Activated T-cell treated with anti-CD3 and anti-CD28 coated beads for 1 hour (primary cell): ENCODE measurements at places on chromosomes 1 and 21.

- no peak for DNase-seq
These were observed 452.6 kb upstream of the CAMK1G start for GRCh38 chr1:209130886-209131285.

- no peak for DNase-seq
These were observed 26.3 kb downstream of the ADAMTS1 start for GRCh38 chr21:26818906-26819305.

- no peak for DNase-seq
These were observed 47.5 kb upstream of the ITPKB start for GRCh38 chr1:226786550-226786949.

DNA sequence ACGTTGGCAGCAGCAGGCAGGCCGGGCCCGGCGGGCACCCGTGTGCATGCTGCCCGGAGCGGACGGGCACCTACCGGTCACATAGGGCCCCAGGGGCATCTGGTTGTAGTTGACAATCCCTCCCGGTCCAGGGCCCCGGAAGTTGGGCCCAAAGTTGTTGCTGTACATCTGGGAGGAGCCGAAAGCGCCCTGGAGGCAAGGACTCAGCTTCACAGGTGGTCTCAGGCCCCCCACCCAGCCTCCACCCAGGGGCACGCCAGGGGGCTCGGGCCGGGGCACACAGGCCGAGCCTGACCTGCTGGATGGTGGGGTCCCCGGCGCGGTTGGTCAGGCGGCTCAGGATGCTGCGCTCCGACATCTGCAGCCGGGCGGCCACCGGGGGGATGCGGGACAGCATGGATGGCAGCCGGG lies 60.6 kb downstream of the KCNAB2 start:
- DNase-seq = no peak

DNA sequence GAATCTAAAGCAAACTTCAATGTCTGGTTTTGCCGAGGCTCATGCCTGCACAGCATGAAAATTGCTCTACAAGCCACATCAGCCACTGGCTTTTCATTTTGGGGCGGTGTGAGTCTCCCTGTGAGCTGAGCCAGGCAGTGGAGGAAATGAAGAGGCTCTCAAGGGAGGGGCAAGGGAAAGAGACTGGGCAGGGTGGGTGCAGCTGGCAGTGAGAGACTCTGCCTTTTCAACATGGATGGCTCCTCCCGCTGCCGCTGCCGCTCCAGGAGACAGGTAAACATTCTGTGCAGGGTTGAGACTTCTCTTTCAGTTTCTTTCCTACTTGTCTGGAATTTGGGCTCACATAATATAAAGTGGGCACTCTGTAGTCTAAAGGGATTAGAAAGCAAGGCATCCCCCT lies 11.3 kb upstream of the CTSE start:
- DNase-seq = no peak

- DNase-seq = no peak
These were observed 608 bp upstream of the MX2 start for GRCh38 chr21:41361053-41361785.

DNA sequence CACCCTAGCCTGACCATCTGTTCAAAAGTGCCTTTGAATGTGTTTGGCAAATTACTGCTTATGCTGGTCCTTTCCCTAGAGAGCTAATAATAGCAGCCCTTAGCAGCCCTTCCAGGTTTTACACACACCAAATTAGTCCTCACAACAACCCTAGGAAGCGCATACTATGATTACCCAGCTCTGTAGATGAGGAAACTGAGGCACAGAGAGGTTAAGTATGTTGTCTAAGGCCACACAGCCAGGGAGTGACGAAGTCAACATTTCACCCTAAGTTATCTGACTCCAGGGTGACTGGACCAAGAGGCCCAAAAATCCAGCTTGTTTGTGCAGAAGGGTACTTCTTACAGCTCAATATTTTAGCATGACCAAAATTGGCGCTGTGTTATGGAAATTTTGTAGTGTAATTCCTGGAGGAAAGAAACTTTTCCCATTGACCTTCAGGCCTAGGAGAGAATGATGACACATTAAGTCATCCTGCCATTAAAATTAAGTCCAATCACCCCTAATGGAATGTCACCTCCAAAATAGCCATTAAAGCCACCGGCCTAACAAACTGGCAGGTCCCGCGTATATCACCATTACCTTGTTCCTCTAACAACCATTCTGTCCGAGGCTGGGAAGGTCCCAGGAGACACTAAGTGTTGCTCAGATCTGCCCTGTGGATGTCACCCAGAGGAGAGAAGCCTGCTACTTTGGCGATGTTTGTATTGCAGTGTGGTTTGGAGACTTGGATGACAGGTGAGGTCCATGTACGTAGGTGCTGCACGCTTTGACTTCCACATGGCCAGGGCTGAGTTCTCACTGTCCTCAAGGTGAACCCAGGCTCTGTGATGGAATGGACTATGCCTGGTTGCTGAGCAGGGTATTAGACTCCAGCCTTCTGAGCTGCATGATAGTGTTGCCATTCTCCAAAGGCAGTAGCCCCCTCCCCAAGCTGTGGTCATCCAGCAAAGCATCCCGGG lies 258.3 kb downstream of the TOMM20 start:
- DNase-seq = no peak

DNA sequence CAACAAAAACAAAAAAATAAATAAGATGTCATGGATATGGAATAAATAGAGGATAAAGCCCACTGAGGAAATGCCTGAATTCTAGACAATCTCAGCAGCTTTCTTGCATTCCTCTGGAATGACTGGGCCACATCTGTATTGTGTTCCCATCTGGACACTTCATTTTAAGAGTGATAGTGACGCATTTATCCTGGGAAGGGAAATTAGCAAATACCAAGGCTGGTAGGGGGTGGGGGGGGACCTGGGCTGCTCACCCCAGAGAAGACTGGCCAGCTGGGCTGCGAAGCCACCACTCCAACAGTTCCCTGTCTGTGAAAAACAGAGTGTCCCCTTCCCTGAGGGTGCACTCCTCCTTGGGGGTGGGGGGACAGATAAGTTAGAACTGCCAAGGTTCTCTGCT lies 106.3 kb downstream of the HIVEP3 start:
- no peak for DNase-seq

GRCh38 chr1:41661428-41662060 lies 177.1 kb upstream of the EDN2 start:
- no peak for DNase-seq

- DNase-seq = peak; percentile 54
These were observed at the start of gene ETS2 for GRCh38 chr21:38805328-38806152. TSS of gene ETS2 (plus strand) at chr21:38805929. CDS start at chr21:38810035, 4,106 bp downstream.

GRCh38 chr1:119635811-119636390 lies 12.2 kb downstream of the ZNF697 start:
- no peak for DNase-seq

DNA sequence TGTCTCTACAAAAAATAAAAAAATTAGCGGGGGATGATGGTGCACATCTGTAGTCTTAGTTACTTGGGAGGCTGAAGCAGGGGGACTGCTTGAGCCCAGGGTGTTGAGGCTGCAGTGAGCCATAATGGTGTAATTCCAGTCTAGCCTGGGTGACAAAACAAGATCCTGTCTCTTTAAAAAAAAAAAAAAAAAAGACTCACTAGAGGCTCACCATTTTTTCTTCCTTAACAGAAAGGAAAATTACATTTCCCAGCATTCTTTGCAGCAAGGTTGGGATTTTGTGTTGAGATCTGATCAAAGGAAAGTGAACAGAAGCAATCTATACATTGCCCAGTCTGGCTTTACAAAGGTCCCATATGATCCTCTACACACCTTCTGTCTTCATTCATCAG lies 21.5 kb downstream of the GFI1 start:
- no peak for DNase-seq

- DNase-seq = no peak
These were observed 456.1 kb downstream of the AJAP1 start for GRCh38 chr1:5110508-5110907.

GRCh38 chr1:177600936-177601335 lies 368.9 kb downstream of the SEC16B start:
- no peak for DNase-seq

GRCh38 chr1:171751221-171751620 lies 9.4 kb upstream of the VAMP4 start:
- no peak for DNase-seq

GRCh38 chr1:3702528-3702927 lies 49.7 kb upstream of the CCDC27 start:
- no peak for DNase-seq

DNA sequence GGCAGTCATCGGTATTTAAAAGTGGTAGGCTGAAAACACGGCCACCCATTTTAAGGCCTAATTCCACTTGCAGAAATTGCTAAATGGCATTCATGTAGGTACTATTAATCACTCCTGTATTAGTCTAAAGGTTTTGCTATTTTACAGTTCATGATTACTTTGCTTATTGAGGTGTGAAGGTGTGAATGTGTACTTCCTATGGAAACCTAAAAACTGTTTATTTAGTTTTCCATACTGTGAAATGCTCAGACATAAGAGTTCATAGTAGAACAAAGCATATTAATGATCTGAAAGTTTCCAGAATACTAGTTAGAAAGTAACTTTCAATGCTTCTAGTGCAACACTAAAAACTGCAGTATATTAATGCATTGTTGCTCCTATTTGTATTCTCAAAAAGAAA lies 69.8 kb downstream of the ITGB3BP start:
- no peak for DNase-seq
